Fibroblast of lung (primary cell): ENCODE measurements at places on chromosomes 16 and 17. TPM values are rescaled to one million over a fixed set of nuclear protein-coding genes. Genes with fewer than 3 reads are reported as not detected.

GRCh38 chr16:31471875-31472708 lies at the start of gene TGFB1I1:
TSS of gene TGFB1I1 (plus strand) at chr16:31472152. CDS start at chr16:31472189, 37 bp downstream.
- peaks cover 32% of the 10 kb centered on the region for H3K36me3 ChIP-seq
- peaks cover 16% of the 10 kb centered on the region for H3K4me1 ChIP-seq
- no peaks in the 10 kb centered on the region for H3K27me3 ChIP-seq
- DNase-seq, result peak; percentile 87

- H3K27ac ChIP-seq, result no peak overlapping the region
- H3K4me3 ChIP-seq, result no peak overlapping the region
- DNase-seq, result no peak
- H3K27me3 ChIP-seq, result no peaks in the 10 kb centered on the region
Measured at GRCh38 chr16:30904114-30904780, 7.8 kb downstream of the CTF1 start.

- H3K36me3 ChIP-seq, result no peaks in the 10 kb centered on the region
- no peaks in the 10 kb centered on the region for H3K27me3 ChIP-seq
- H3K4me1 ChIP-seq, result peaks cover 4% of the 10 kb centered on the region
- H3K27ac ChIP-seq, result peak within 1 kb of the TSS; percentile 95
- peak; percentile 75 for DNase-seq
- H3K4me3 ChIP-seq, result peak within 1 kb of the TSS; percentile 77
Measured at GRCh38 chr17:81636505-81637288, at the start of the genes NPLOC4 and TSPAN10. TSS of gene NPLOC4 (minus strand) at chr17:81637112. CDS start at chr17:81636930, 182 bp downstream. TSS of gene TSPAN10 (plus strand) at chr17:81637196. CDS start at chr17:81642413, 5,217 bp downstream.

- H3K27ac ChIP-seq, result peak overlapping the region; percentile 92
- H3K36me3 ChIP-seq, result peaks cover 8% of the 10 kb centered on the region
- H3K4me3 ChIP-seq, result peak overlapping the region; percentile 20
- H3K27me3 ChIP-seq, result no peaks in the 10 kb centered on the region
Measured at GRCh38 chr17:76384987-76385891, 830 bp downstream of the SPHK1 start.

- H3K4me3 ChIP-seq, result no peak overlapping the region
- no peaks in the 10 kb centered on the region for H3K36me3 ChIP-seq
- no peaks in the 10 kb centered on the region for H3K4me1 ChIP-seq
- H3K27ac ChIP-seq, result no peak overlapping the region
Measured at GRCh38 chr17:64343071-64343774, 47.4 kb downstream of the PECAM1 start.

The PYDC1 gene
- total RNA-seq, result not detected in 2 replicates

DNA sequence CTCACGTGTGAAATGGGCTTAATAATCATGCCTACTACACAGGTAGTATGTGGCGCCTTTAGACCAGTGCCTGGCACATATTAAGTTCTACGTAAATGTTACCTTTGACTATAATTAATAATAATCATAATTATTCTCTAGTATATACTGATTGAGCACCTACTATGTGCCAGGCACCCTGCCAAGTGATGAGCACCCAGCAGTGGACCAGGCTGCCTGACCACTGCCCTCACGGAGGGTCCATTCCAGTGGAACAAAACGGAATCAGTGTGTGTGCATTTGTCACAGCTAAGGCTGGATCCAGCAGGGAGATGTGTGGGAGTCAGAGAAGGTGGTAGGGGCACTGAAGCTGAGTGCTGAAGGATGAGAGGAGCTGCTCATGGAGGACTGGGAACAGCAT lies 30.5 kb downstream of the SEC14L5 start:
- DNase-seq, result no peak
- H3K4me3 ChIP-seq, result no peak overlapping the region
- no peaks in the 10 kb centered on the region for H3K4me1 ChIP-seq
- no peaks in the 10 kb centered on the region for H3K36me3 ChIP-seq

GRCh38 chr17:41647940-41648410 lies 23.6 kb upstream of the KRT17 start:
- H3K4me3 ChIP-seq, result peak overlapping the region; percentile 45
- peak; percentile 65 for DNase-seq
- no peak overlapping the region for H3K27ac ChIP-seq
- H3K27me3 ChIP-seq, result no peaks in the 10 kb centered on the region

GRCh38 chr17:78892062-78892456 lies 10.9 kb downstream of the CEP295NL start:
- H3K36me3 ChIP-seq, result peaks cover 22% of the 10 kb centered on the region
- H3K4me3 ChIP-seq, result no peak overlapping the region
- H3K4me1 ChIP-seq, result peaks cover 16% of the 10 kb centered on the region

GRCh38 chr17:42541041-42541833 lies 5.2 kb downstream of the NAGLU start:
- no peaks in the 10 kb centered on the region for H3K27me3 ChIP-seq
- peaks cover 24% of the 10 kb centered on the region for H3K36me3 ChIP-seq
- H3K4me3 ChIP-seq, result no peak overlapping the region
- DNase-seq, result no peak
- no peak overlapping the region for H3K27ac ChIP-seq

- peaks cover 8% of the 10 kb centered on the region for H3K27me3 ChIP-seq
- no peaks in the 10 kb centered on the region for H3K4me1 ChIP-seq
- no peak for DNase-seq
- no peak overlapping the region for H3K27ac ChIP-seq
- H3K4me3 ChIP-seq, result no peak overlapping the region
Measured at GRCh38 chr16:88099563-88099890, 148.3 kb downstream of the BANP start.

The SPIRE2 gene
- 2.6 and 3.8 TPM in 2 replicates for total RNA-seq

DNA sequence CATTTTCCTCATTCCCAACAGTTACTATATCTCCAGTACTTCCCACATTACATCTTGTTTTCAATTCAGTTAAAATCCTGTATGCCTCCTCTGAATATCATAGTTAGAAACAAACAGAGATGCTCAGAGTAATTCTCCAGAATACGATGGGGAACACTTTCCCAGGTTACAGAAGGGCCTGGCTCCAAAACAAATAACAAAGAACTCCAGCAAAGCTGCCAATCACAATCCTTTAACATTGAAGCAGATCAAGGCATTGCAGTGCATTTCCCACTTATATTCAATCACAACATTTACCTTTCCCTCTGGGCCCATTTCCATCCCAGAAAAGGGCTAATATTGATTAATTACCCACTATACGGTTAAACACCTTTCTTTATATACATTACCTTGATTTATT lies 29.4 kb upstream of the PMFBP1 start:
- H3K27ac ChIP-seq, result no peak overlapping the region
- DNase-seq, result no peak
- no peak overlapping the region for H3K4me3 ChIP-seq
- H3K27me3 ChIP-seq, result no peaks in the 10 kb centered on the region

- no peaks in the 10 kb centered on the region for H3K4me1 ChIP-seq
- H3K36me3 ChIP-seq, result no peaks in the 10 kb centered on the region
- no peaks in the 10 kb centered on the region for H3K27me3 ChIP-seq
- no peak for DNase-seq
- no peak overlapping the region for H3K4me3 ChIP-seq
Measured at GRCh38 chr17:68944435-68945035, 10.7 kb downstream of the ABCA8 start.

GRCh38 chr16:35908942-35909341 lies 2449.5 kb downstream of the TP53TG3F start:
- H3K4me3 ChIP-seq, result no peak overlapping the region
- DNase-seq, result no peak
- no peaks in the 10 kb centered on the region for H3K27me3 ChIP-seq
- H3K4me1 ChIP-seq, result no peaks in the 10 kb centered on the region
- H3K27ac ChIP-seq, result no peak overlapping the region
- H3K36me3 ChIP-seq, result no peaks in the 10 kb centered on the region

The SLC22A31 gene
- 0.17 and 0.26 TPM in 2 replicates for total RNA-seq
